ENCODE measurements at places on chromosomes 7 and 10. TPM values are rescaled to one million over a fixed set of nuclear protein-coding genes. Genes with fewer than 3 reads are reported as not detected.

The SPDYE2B gene
- not detected for total RNA-seq

The TLX1 gene
- not detected for total RNA-seq

The ANLN gene
- 0.82 TPM for total RNA-seq

The PRLHR gene
- total RNA-seq = not detected

The GPER1 gene
- total RNA-seq = not detected

The RSPH10B gene
- total RNA-seq = not detected

The FXYD4 gene
- not detected for total RNA-seq

The ATG9B gene
- total RNA-seq = 11.3 TPM

The RET gene
- 0.13 TPM for total RNA-seq

- H3K4me3 ChIP-seq = no peak overlapping the region
- no peaks in the 10 kb centered on the region for H3K27me3 ChIP-seq
- DNase-seq = no peak
- H3K4me1 ChIP-seq = no peaks in the 10 kb centered on the region
- no peaks in the 10 kb centered on the region for H3K36me3 ChIP-seq
These were observed 23.5 kb downstream of the YKT6 start for GRCh38 chr7:44224080-44224973.

DNA sequence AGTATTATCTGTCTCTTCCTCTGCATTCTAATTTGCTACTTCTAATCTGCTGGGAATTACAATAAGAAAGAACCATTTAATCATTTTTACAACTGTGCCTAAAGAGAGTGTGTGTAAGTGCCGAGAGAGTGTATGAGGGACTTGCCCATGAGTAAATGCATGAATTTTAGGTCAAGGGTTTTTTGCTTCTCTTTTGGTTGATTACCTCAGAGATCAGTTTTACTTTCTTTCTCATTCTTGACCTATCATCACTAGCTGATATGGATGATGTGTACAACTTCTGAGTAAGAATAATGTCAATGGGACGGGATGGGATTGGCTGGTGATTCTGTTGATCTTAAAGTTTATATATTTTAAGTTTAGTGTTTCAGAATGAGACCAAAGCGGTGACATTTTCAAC, 47.8 kb downstream of the IKZF1 start:
- no peaks in the 10 kb centered on the region for H3K27me3 ChIP-seq
- peaks cover 94% of the 10 kb centered on the region for H3K4me1 ChIP-seq
- peak overlapping the region; percentile 93 for H3K27ac ChIP-seq
- H3K4me3 ChIP-seq = peak overlapping the region; percentile 46
- peaks cover 33% of the 10 kb centered on the region for H3K36me3 ChIP-seq

- no peak for DNase-seq
- no peak overlapping the region for H3K27ac ChIP-seq
- H3K27me3 ChIP-seq = no peaks in the 10 kb centered on the region
These were observed 16.6 kb downstream of the COL26A1 start for GRCh38 chr7:101379302-101379701.

DNA sequence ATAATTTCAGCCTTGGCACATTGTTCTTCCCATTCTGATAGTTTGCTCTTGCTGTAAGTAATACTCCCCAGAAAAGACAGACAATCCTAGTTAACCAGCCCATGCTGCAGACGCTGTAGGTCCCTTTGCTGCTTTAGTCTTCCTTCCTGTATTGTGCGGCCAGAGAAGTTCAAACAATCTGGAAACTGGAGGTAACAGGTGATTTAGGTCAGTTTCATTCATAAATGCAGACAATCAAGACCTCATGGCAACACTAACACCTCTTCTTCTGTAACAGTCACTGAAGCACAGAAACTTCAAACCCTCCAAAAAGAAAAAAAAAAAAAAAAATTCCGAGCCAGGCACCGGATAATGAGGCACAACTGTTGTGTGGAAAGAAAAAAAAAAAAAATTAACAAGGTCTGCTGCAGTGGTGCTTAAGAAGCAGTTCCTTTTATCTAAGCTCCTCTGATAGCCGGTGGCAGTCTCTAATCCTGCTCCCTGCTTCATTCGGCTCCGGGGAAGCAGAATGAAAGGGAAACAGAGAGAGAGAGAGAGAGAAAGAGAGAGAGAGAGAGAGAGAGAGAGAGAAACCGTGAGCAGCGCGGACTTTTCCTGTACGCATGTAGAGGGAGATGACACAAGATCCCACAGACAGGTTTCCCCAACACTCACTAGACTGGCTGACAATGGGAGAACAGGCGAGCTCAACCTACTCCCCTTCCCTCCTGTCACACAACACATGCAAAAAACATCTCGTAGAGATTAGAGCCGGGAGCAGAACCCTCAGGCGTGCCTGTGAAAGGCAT, at the start of gene SEMA3A:
Gene SEMA3A, minus strand, starts transcription at position 306 of the 788 bp plus-strand sequence. Its CDS starts 203 bp downstream, at position 103.
- peak within 1 kb of the TSS; percentile 2 for H3K27ac ChIP-seq
- no peaks in the 10 kb centered on the region for H3K36me3 ChIP-seq
- peak within 1 kb of the TSS; percentile 59 for H3K4me3 ChIP-seq
- peak; percentile 42 for DNase-seq
- no peaks in the 10 kb centered on the region for H3K4me1 ChIP-seq

- no peaks in the 10 kb centered on the region for H3K36me3 ChIP-seq
- DNase-seq = peak; percentile 6
- no peak overlapping the region for H3K4me3 ChIP-seq
- no peaks in the 10 kb centered on the region for H3K4me1 ChIP-seq
- H3K27me3 ChIP-seq = peaks cover 6% of the 10 kb centered on the region
These were observed 85.3 kb upstream of the CCDC6 start for GRCh38 chr10:59991661-59992060.

DNA sequence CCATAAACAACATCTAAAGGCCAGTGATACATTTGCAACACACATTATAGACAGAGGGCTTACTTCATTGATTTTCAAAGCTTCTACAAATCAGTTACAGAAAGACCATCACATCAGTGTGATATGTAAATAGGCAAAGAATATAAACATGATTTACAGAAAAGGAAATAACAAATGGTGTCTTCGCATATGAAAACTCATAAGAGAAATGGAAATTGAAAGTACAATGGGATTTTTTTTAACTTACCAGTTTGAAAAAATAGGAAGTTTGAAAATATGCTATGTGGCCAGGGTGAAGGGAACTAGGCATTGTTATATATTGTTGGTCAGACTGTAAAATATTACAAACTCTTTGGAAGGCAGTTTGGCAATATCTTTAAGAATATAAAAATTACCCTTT, 27.3 kb downstream of the SEC23IP start:
- H3K36me3 ChIP-seq = peaks cover 36% of the 10 kb centered on the region
- no peak for DNase-seq
- H3K4me1 ChIP-seq = no peaks in the 10 kb centered on the region
- no peak overlapping the region for H3K4me3 ChIP-seq
- H3K27ac ChIP-seq = no peak overlapping the region

DNA sequence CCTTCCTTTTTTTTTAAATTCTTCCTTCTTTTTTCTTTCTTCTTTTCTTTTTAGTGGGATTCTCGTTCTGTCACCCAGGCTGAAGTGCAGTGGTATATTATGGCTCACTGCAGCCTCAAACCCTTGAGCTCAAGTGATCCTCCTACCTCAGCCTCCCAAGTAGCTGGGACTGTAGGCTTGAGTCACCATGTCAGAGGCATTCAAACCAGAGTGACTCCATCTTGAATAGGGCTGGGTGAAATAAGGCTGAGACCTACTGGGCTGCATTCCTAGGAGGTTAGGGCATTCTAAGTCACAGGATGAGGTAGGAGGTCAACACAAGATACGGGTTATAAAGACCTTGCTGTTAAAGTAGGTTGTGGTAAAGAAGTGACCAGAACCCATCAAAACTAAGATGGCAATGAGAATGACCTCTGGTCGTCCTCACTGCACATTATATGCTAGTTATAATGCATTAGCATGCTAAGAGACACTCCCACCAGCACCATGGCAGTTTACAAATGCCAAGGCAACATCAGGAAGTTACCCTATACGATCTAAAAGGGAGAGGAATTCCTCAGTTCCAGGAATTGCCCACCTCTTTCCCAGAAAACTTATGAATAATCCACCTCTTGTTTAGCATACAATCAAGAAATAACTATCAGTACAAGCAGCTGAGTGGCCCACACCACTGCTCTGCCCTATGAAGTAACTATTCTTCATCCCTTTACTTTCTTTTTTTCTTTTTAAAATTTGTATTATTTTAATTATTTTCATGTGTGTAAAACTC, 99.0 kb upstream of the ITGB1 start:
- H3K4me1 ChIP-seq = peaks cover 1% of the 10 kb centered on the region
- H3K36me3 ChIP-seq = no peaks in the 10 kb centered on the region
- H3K27me3 ChIP-seq = no peaks in the 10 kb centered on the region
- DNase-seq = no peak

- H3K4me3 ChIP-seq = no peak overlapping the region
- DNase-seq = no peak
- H3K27me3 ChIP-seq = no peaks in the 10 kb centered on the region
- H3K4me1 ChIP-seq = no peaks in the 10 kb centered on the region
These were observed 134.0 kb downstream of the KCND2 start for GRCh38 chr7:120407010-120407409.

DNA sequence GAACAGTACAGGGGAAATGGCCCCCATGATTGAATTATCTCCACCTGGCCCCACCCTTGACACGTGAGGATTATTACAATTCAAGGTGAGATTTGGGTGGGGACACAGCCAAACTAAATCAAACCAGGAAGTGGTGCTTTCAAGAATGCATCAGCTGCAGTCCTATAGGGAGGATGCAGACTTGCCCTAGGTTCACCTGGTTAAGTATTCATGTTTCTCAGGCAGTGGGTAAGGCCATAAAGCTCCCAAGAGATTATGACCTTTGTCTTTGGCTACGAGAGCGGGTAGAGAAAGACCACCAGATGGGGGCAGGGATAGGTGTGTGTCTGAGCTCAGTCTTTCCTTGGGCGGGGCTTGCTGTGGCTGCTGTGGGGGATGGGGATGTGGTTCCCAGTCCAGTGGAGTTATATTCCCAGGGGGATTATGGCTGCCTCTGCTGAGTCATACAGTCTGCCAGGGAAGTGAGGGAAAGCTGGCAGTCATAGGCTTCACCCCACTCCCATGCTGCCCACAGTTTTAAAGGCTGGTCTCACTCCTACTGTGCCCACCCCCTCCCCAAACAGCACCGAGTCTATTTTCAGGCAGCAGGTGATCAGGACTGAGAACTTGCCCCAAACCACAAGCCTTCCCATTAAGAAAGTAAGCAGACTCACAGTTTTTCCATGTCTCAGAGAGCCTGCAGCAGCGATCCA, 8.4 kb upstream of the R3HCC1L start:
- H3K27ac ChIP-seq = no peak overlapping the region
- no peaks in the 10 kb centered on the region for H3K36me3 ChIP-seq
- H3K27me3 ChIP-seq = no peaks in the 10 kb centered on the region
- DNase-seq = no peak

DNA sequence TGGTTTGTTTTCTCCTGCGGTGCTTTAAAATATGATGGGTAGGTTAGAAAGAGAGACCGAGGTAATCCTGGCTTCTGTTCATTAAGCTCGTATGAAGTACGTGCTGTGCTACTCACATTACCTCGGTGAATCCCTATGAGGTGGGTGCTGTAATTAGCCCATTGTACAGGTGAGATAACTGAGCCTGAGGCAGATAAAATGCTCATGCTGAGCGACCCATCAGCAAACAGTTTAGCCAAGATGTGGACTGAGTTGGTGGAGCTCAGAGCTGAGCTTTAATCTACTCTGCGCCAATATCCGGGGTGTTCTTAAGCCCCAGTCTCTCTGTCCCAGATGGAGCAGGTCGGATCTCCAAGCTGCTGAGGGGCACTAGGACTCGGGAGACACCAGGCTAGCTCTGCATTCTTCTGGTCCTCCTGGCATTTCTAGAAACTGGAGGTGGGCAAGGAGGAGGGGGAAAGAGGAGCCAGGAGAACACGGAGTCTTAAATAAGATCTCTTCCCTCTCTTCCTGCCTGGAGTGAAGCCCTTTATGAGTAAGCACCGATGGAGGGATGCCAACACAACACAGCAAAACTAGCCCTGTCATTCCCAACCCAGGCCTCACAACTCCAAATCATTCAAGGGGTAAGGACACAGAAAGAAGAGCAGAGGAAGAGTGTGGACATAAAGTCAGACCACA, 458.5 kb downstream of the KCNMA1 start:
- H3K36me3 ChIP-seq = no peaks in the 10 kb centered on the region
- DNase-seq = no peak
- no peaks in the 10 kb centered on the region for H3K4me1 ChIP-seq
- H3K27ac ChIP-seq = no peak overlapping the region
- no peak overlapping the region for H3K4me3 ChIP-seq

DNA sequence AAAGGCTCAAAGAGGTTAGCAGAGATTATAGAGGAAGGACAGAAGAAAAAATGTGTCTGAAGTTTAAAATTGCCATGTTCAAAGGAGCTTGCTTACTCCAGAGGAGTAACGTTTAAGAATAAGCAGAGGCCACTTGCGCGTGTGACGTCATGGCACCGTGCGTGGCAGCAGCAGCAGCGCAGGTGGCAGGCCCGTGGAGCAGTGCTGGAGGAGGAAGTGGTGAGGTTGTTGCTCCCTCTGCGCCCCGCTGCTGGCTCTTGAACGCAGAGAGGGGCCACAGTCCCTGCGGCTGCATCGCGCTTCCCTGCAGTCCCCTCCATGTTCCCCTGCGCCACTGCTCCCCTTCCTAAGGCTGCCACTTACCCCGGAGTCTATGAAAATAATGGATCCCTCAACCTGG, 37.5 kb downstream of the GDI2 start:
- H3K4me3 ChIP-seq = peak overlapping the region; percentile 32
- peaks cover 13% of the 10 kb centered on the region for H3K36me3 ChIP-seq
- no peaks in the 10 kb centered on the region for H3K27me3 ChIP-seq
- H3K27ac ChIP-seq = peak overlapping the region; percentile 72
- peak; percentile 62 for DNase-seq
- peaks cover 15% of the 10 kb centered on the region for H3K4me1 ChIP-seq

GRCh38 chr10:110118891-110119621, 88.3 kb upstream of the MXI1 start:
- H3K4me1 ChIP-seq = no peaks in the 10 kb centered on the region
- H3K27me3 ChIP-seq = no peaks in the 10 kb centered on the region
- H3K36me3 ChIP-seq = peaks cover 27% of the 10 kb centered on the region
- no peak for DNase-seq

GRCh38 chr7:105297985-105298384, 90.7 kb downstream of the SRPK2 start:
- no peak overlapping the region for H3K27ac ChIP-seq
- no peak overlapping the region for H3K4me3 ChIP-seq
- DNase-seq = no peak
- no peaks in the 10 kb centered on the region for H3K27me3 ChIP-seq
- no peaks in the 10 kb centered on the region for H3K36me3 ChIP-seq

GRCh38 chr10:33721509-33721908, 387.0 kb upstream of the NRP1 start:
- H3K36me3 ChIP-seq = no peaks in the 10 kb centered on the region
- no peaks in the 10 kb centered on the region for H3K27me3 ChIP-seq
- DNase-seq = no peak
- no peak overlapping the region for H3K4me3 ChIP-seq
- H3K4me1 ChIP-seq = no peaks in the 10 kb centered on the region
- H3K27ac ChIP-seq = no peak overlapping the region

- DNase-seq = no peak
These were observed 70.2 kb downstream of the HTR7 start for GRCh38 chr10:90787393-90788198.

GRCh38 chr7:143407287-143408251, 1.1 kb downstream of the EPHA1 start:
- no peaks in the 10 kb centered on the region for H3K27me3 ChIP-seq
- H3K4me3 ChIP-seq = peak overlapping the region; percentile 59
- peak overlapping the region; percentile 69 for H3K27ac ChIP-seq
- H3K36me3 ChIP-seq = no peaks in the 10 kb centered on the region
- DNase-seq = no peak

GRCh38 chr10:102984086-102984485, 66.0 kb downstream of the CNNM2 start:
- no peak for DNase-seq
- no peak overlapping the region for H3K4me3 ChIP-seq
- H3K4me1 ChIP-seq = no peaks in the 10 kb centered on the region
- no peaks in the 10 kb centered on the region for H3K36me3 ChIP-seq
- no peak overlapping the region for H3K27ac ChIP-seq
- H3K27me3 ChIP-seq = no peaks in the 10 kb centered on the region

- no peak for DNase-seq
- no peak overlapping the region for H3K27ac ChIP-seq
- no peak overlapping the region for H3K4me3 ChIP-seq
These were observed 84.6 kb upstream of the PDLIM1 start for GRCh38 chr10:95375418-95375817.

Data from naive thymus-derived CD4-positive, alpha-beta T cell (primary cell).